ENCODE measurements at places on chromosomes 4 and X.

DNA sequence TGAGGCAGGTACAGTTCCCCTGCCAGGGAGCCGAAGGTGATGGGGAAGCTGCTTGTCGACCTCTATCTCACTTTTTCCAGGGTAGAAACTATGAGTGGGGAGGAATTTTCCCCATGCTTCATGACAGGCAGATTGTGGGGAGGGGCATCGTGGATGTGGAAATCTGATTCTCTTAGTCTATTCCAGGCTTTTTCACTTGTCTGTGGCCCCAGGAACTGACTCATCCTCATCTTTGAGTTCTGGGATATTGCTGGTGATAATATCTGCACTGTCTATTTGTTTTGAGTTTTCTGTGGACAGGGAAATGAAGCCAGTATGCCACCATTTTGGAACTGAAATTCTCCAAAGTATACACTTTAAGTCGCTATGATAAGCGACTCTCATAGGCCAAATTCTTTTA, 7.6 kb upstream of the TLR2 start:
- DNase-seq: no peak

DNA sequence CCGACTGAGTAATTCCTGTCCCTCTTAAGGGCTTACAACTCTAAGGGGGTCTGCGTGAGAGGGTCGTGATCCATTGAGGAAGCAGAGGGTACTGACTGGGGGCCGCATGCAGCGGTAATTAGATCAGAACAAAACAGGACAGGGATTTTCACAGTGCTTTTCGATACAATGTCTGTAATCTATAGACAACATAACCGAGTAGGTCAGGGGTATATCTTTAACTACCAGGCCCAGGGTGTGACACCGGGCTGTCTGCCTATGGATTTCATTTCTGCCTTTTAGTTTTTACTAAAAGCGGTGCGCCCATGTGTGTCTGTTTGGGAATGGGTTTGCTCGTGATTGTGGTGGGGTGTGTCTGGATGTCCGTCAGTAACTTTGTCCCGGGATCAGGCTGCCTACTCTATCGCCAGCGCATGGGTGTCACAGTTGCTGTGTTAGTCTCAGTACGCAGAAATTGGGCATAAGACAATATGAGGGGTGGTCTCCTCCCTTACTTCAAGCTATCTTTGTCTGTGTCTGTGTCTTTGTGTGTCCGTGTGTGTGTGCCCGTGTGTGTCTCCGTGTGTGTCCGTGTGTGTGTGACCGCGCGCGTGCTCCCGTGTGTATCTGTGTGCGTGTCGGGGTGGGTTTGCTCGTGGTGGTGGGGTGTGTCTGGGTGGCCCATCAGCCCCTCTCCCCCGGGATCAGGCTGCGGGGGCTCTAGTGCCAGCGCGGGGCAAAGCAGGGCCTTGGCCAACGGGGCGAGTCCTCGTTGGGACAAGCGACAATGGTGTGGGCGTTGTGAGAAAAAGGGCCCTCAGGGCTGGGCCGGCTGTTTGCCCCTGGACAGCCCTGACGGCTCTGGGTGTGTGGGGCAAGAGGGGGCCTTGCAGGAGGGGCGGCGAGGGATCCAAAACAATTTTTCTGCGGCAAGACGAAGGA, 10.4 kb downstream of the FRG2 start:
- no peak for DNase-seq

DNA sequence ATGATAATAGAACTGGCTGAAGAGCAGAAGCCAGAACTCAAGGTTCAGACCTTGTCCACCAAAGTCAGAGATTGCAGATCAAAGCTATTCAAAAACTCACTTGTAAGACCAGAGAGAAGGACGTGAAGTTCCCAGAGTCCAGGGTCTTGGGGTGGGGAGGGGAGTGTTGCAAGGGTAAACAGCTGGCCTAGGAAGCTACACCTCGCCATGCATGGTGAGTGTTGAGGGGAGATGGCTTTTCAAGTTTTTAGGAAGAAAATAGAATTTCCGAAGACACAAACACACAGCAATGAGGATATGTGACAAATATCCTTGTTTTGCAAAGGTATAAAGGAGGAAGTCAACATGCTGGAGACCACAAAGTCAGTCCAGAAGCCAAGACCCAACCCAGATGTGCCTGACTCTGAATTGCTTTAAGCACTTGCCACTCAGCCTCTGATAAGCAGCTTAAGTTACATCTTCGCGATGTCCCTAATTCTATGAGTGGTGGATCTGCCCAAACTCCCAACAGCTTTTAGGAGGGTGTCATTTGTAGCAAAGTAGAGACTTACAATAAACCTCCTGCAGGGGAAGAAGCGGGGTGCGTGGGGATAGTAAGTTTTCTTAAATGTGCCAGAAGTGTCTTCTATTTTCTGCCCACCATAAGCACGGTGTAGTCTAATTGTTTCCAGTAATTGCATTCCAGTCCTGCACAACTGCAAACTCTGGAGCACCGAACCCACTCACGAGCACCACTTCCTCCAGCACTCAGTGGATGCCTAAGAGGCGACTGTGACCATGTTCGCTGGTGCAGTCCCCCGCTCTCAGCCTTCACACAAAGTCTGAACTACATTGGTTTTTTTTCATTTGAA, 26.5 kb downstream of the HAND2 start:
- DNase-seq: no peak

DNA sequence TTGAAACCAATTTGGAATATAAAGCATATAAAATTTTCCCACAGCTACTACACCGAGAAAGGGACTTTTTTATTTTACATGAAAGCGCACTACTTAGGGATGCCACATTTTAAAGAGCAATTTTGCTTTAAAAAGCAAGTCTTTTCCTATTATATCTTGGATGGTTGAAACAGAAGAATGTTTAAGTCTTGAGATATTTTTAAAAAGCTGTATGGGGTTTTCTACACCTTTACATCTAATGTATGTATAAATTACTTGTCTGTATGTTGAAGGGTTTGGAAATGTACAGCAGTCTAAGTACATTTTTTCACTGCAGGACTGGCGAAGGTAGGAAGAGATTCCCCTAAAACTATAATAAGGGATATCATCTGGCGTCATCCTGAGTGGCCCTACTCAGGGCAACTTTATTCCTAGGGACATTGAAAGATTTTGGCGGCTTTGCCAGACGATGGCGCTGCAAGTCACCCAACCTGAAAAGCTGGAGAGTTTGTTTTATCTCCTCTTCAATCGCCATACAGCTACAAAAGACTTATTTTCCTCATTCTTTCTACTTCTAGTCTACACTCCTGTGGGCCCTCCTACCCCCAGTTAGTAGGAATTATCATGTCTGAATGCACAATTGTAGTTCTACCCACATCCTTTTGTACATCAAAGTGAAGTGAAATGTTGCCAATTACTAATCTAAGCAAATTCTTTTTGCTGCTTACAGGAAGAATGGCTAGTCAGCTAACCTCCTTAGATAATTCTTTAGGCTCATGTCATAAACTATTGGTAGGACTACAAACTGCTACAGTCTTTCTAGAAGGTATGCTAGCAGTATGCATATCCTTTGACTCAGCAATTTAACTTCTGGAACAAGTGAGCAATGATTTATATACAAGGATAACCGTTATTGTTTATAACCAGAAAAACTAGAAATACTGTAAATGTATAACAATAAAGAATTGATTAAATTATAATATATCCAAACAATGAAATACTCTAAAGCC, 782 bp upstream of the NEK1 start:
- no peak for DNase-seq

DNA sequence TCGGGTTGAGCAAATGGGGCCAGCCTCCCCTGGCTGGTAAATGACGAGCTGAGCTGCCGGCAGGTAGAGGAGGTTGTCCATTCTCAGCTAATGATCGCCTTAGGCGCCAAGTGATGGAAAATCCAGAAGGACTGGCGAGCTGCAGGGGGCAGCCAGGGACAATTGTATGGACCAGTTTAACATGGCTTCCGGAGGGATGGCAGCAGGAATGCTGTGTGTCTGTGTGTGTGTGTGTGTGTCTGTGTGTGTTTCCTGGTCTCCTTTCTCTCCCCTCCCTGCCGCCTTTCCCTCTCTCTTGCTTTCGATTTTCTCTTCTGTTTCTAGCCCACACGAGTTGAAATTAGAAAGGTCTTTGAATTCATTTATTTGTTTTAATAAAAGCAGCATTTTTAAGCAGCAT, 45.2 kb upstream of the BCOR start:
- no peak for DNase-seq

GRCh38 chr4:175436196-175436595, 375.9 kb downstream of the GPM6A start:
- no peak for DNase-seq

GRCh38 chr4:165780735-165781134, 92.3 kb upstream of the TLL1 start:
- no peak for DNase-seq

DNA sequence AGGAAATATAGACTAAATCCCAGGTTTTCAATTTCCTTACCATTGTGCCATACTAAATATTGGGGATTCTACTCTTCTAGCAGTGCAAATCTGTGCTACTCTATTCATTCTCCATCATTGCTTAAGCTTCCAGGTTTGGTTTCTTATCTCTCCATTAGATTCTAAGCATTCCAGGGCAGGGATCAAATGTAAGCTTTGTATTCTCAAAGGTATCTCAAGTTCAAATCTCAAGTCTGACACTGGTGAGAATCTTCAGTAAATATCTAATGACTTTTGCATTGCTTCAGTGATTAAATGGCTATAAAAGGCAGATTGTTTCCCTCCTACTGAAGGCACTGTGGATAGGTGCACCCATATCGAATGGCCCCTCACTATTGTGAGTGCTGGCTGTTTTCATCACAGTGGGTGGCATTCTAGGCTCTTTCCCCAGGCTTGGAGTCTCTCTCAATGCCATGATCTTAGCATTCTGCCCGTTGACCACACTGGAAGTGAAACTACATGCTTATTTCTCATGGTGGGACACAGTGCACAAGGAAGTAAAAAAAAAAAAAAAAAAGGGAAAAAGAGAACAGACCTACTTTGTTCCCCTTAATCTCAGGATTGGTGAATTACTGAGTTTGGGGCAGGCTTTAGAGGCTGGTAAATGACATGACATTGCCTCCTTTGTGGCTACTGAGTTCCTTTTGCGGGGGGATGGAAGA, 28.7 kb downstream of the FAM9C start:
- DNase-seq: no peak

GRCh38 chrX:37509349-37509748, 62.1 kb upstream of the LANCL3 start:
- no peak for DNase-seq

GRCh38 chr4:12761694-12762093, 722.4 kb downstream of the RAB28 start:
- DNase-seq: no peak

DNA sequence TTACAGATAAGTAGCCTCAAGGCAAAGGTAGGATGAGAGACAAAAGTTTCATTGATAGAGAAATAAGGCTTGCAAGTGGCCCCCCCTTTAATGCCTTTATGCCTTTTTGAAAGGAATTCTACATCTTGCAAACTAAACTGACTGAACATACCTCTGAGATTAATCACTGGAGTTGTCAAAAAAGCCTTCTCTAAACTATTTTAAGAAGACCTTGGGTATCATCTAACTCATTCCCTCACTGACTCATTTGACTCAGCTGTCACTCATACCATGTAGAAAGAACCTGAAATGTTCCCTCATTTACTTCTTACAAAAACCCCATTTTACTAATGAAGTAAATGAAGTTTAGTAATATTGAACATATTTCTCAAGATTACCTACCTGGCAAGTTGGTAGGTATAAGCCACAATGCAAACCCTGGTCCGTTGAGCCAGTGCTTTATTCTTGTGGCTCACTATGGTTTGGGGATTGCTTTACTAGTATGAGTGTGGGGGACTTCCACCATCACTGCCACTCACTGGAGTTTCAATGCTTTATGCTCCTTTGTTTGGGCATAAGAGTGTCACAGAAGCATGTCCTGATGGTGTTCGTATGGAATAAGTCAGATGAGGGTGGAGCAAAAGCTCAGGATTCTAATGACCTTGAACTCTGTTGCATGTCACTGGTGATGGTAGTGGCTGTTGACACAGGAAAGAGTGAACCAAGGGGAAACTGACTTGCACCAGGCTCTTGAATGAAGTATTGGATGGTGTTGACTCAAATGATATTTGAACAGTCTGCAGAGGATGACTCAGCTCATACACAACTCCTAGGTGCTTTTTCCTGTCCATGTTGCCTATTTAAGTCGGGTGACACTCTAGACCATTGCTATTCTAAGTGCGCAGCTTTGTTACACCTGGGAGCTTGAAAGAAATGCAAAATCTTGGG, 305.5 kb upstream of the EMCN start:
- peak; percentile 2 for DNase-seq

- no peak for DNase-seq
Observed at GRCh38 chr4:114279711-114280110, 300.3 kb upstream of the ARSJ start.

DNA sequence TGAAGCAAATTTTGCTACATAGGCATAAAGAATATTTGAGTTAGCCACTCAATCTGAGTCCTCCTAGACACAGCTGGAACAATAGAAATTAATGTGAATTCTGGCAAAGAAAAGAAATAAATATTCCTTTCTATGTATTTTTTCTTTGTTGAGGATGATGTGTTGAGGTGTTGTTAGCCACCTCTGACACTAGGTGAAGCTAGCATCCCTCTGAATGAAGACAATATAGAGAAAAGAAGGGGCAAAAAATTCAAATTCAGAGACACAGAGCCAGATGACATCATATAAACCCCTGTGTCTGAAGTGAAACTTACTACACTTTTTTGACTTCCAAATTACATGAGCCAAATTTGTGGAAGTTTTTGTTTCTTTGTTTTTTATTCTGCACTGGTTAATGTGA, 34.6 kb upstream of the TMPRSS11D start:
- DNase-seq: no peak

GRCh38 chr4:14182148-14182547, 554.6 kb upstream of the BOD1L1 start:
- no peak for DNase-seq

- no peak for DNase-seq
Observed at GRCh38 chr4:109009909-109010308, 247.1 kb upstream of the ETNPPL start.

DNA sequence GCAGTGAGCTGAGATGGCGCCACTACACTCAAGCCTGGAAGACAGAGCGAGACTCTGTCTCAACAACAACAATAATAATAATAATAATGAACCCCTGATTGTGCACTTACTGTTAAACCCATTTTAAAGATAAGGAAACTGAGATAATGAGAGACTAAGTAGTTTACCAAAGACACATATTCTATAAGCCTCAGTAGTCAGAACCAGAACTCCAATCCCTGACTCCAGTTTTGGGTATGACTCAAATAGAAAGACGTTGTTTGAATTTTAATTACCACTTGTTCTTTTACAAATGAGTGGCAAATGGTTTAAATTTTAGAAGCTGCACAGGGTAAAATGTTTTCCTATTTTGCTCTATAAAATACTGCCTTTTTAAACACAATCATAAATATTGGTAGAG, 37.4 kb downstream of the ACSL4 start:
- DNase-seq: no peak

- DNase-seq: no peak
Observed at GRCh38 chr4:106329041-106329618, 12.8 kb downstream of the AIMP1 start.

DNA sequence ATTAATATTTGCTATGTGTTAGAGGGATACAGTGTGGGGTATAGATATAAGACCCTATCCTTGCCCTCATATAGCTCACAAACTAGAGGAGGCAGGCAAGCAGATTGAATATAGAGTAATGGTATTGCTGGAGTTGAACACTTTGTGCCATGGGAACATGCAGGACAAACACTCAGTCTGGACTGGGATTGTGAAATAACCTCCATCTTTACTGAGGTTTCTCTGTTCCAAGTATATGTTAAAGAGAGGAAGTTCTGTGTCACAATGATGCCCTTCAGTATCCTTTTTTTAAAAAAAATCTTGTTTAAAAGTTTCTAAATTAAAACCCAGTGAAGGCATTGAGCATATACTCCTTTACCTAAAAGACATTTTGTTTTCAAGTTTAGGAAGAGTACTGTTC, 8.7 kb downstream of the FABP2 start:
- DNase-seq: no peak

- DNase-seq: no peak
Observed at GRCh38 chr4:5447755-5448154, 260.6 kb downstream of the EVC2 start.

All from stimulated activated CD4-positive, alpha-beta T cell treated with anti-CD3 and anti-CD28 coated beads, TNF-alpha, amount 100 ng/mL, for 48 hours (primary cell).